Muscle of arm (tissue), 14 donors: ENCODE measurements at places on chromosomes 12 and 14.

- no peak for DNase-seq
Observed at GRCh38 chr12:79424109-79424721, 266.5 kb downstream of the PAWR start.

DNA sequence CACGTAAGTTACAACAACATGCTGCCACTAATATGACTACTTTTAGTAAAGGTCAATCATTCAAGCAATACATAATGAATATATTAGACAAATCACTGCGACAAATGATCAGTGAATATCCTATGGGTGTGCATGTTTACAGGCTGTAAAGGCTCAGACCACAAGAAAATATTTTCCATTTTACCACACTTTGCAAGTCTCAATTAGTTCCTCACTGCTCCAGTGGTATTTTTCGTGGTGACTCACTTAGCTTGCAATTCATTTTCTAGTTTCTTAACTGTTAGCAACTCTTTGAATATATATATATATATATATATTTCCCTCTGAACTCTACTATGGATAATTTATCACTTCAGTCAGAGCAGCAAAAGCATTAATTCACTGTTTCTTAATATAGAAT lies 96.9 kb downstream of the EML5 start:
- no peak for DNase-seq

- no peak for DNase-seq
Observed at GRCh38 chr12:57740656-57741412, 2.3 kb upstream of the AGAP2 start.

DNA sequence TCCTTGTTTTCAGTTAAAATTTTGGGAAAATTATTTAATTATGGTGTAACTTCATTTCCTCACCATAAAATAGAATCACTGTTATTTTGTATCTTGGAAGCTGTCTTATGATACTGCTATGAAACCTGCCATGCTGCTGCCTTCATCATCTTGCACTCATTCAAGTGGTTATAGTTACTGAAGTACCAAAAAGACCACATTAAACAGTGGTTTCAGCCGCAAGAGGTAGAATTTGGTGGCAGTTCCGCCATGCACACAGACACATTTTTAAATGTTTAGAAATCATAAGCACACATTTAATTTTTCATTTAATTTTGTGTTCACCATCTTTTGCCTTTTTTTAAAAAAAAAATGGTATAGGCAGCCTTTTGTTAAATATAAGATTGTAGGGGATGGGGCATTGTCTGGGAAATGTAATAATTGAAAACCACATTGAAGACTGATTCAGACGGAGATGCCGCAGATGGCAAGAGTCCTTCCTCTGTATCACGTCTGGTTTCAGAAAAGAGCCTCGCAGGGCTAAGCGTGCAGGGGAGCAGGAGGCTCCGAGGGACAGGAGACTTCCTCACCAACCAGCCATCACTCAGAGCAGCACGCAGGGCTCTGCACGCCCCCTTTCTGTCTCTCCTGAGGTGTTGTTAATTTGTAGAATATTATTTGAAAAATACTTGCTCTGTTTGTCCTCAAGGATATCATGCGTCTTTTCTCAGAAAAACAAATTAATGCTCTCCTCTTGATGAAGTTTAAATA lies 115.2 kb upstream of the PELI2 start:
- no peak for DNase-seq

GRCh38 chr14:52338051-52338681 lies 24.1 kb downstream of the PTGER2 start:
- DNase-seq = no peak

- no peak for DNase-seq
Observed at GRCh38 chr14:68897559-68898155, 81.4 kb downstream of the ACTN1 start.

GRCh38 chr14:101247842-101248725 lies 313.2 kb upstream of the DIO3 start:
- DNase-seq = no peak

DNA sequence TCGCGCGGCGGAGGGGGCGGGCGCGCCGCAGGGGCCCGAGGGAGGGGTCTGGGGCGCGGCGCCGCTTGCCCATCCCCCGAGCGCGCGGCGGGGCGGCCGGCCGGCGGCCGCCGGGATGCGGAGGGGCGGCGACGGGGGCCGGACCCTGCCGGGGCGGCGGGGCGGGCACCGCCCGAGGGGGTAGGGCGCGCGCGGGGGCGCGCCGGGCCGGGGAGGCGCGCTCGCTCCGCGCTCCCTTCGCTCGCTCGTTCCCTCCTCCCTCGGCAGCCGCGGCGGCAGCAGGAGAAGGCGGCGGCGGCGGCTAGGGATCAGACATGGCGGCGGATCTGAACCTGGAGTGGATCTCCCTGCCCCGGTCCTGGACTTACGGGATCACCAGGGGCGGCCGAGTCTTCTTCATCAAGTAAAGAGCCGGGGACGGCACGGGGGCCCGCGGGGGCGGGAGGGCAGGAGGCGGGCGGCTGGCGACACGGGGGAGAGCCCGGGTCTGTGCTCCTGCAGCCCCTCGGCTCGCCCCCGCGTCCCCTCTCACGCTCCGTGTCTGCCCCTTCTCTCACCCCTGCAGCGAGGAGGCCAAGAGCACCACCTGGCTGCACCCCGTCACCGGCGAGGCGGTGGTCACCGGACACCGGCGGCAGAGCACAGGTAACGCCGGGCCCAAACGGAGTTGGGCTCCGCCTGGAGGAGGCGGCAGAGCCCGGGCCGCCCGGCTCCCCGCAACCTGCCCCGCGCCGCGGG lies at the start of gene PLEKHA5:
TSS of gene PLEKHA5 (plus strand) at position 248 of the 738 bp plus-strand sequence. CDS start at position 315, 67 bp downstream.
- DNase-seq = peak; percentile 55

- DNase-seq = no peak
Observed at GRCh38 chr12:68867606-68868005, 59.6 kb downstream of the MDM2 start.

DNA sequence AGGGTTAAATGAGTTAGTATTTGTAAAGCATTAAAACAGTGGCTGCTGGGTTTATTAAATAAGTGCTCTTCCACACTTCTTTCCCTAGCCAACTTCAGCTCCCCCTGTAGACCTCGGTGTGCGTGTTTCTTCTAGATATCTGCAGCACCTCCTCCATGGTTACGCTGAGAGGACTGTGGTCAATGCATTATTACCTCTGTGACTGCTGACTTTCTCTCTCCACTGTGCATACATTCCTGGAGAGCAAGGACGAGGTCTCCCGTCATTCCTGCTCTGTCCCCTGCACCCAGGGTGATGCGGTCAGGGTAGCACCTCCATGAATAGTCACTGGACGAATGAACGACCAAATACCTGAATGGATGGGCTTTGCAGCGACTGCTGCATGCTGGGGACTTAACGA lies 44.6 kb downstream of the ZFP36L1 start:
- DNase-seq = no peak

DNA sequence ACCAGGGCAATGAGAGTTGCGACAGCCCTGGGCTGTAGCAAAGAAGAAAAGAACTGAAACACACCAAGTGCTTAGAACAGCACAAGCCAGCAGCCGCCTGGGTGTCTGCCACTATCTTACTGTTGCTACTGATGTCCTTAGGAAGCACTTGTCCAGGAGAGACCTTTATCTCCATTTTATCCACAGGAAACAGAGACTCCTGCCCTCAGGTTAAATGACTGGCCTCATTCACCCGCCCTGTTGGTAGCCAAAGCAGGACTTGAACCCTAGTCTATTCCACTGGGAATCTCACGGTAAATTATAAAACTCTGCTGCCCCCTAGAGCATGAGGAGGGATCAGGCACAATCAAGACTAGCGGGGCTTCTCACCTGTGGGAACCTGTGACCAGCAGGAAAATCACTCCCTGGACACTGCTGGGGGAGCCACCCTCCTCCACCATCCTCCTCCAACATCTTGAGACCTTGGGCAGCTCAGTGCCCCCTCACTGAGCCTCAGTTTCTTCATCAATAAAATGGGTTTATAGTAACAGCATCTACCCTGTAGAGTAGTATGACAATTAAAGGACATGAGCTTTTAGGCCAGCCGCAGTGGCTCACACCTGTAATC lies 20.5 kb upstream of the TESC start:
- DNase-seq = no peak

DNA sequence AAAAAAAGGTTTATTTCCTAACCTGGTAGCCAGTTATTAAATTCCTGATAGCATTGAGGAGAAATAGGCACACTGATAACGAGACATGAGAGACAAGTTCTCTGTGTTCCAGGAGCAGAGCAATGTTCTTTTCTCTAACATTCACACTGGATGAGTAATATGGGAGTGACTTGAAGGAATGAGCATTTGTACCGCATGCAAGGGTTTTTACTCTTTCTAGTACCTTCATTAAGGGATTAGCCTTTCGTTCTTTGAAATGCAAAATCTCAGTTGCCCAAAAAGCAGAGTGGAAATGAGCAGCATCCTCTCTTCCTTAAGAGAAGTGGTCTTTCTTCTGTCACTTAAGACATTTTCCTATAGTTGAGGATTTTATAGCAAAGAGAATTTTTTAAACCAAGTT lies 54.7 kb downstream of the FGD4 start:
- no peak for DNase-seq

DNA sequence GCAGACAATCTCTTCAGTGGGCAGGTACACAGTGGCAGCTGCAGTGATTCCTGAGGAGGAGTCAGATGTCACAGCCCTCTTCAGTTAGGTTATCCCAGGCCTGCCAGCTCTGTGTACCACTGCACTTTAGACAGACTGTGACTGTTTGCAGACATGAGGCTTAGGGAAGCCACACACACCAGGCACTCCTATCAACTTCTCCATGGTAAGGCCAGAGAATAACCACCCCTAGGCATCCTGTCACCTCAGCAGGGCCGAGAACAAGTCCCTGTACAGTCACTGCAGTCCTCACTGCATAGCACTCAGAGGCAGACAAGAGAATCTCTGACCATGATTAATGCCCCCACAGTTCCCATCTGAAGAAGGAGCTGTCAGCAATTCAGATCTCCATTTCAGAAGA lies 296.5 kb downstream of the GALC start:
- no peak for DNase-seq

DNA sequence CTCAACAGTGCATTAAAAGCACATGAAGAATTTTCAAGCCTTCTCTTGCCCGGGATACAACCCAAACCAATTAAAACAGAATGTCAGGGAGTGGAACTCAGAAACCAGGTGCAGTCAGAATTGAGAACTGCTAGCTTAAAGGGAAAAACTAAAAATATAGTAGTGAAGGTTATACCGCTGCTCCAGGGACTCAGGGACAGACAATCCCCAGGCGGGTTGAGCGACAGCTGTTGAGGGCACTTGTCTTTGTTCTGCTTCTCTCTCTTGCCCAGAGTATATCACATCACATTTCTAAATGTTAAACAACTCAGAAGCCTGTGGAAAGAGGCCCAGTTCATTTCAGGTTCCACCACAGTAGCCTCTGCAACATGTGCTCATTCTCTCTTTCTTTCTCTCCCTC lies 93.1 kb downstream of the SLC5A8 start:
- DNase-seq = no peak

GRCh38 chr14:76695263-76695920 lies 65.9 kb upstream of the VASH1 start:
- DNase-seq = no peak

DNA sequence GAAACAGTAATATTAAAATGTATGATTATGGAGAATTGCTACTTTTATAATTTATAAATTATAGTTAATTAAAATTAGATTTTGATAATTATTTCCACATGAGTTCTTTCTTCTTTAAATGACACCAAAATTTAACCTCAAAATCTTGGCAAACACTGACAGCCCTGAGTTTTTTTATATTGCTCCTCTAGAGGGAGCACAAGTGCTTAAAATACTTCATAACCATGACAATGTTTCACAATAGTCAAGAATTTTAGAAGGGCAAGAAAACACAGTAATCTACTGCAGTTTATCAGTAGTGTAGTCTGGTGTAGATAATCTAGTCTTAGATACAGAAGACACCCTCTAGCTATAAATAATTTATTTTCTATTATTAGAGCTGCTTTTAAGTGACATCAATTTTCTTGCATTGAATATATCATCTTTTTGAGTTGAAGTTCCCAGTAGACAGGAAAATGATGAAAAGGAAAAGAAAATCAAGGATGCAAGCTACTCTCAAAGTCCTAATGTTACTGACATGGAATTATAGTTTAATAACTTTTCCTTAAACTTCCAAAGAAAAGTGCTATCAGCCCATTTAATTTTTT lies 14.3 kb upstream of the PTGER2 start:
- DNase-seq = peak; percentile 46

GRCh38 chr12:46149905-46150304 lies 118.9 kb downstream of the SLC38A1 start:
- no peak for DNase-seq

- DNase-seq = no peak
Observed at GRCh38 chr14:74394549-74394948, 31.5 kb downstream of the SYNDIG1L start.

- no peak for DNase-seq
Observed at GRCh38 chr12:62291864-62292760, 31.9 kb downstream of the USP15 start.

GRCh38 chr12:19688532-19688931 lies 249.2 kb downstream of the AEBP2 start:
- peak; percentile 56 for DNase-seq

GRCh38 chr14:31678421-31679249 lies 117.4 kb downstream of the NUBPL start:
- DNase-seq = no peak

GRCh38 chr12:121802485-121802842 lies 1.3 kb upstream of the SETD1B start:
- no peak for DNase-seq

- no peak for DNase-seq
Observed at GRCh38 chr12:132445884-132446632, 43.9 kb upstream of the FBRSL1 start.

DNA sequence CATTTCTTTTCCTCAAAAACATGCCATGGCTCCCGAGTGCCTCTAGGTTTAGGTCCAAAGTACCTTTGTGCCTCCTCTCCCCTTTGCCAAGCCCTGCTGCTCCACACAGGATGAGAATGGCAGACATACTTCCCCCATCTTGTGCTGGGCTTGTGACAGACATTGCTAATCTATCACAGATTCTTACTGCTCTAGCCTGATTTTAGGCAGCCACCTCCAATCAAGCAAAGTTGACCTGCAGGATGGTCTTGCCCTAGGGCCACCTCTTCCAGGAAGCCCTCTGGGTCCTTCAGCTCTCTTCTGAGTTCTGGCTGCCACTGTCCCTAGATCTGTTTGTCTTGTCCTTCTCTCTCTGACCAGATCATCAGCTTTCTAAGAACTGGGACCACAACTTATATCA lies 20.5 kb downstream of the FOXN4 start:
- no peak for DNase-seq

- no peak for DNase-seq
Observed at GRCh38 chr12:124715121-124715990, 147.9 kb upstream of the NCOR2 start.

DNA sequence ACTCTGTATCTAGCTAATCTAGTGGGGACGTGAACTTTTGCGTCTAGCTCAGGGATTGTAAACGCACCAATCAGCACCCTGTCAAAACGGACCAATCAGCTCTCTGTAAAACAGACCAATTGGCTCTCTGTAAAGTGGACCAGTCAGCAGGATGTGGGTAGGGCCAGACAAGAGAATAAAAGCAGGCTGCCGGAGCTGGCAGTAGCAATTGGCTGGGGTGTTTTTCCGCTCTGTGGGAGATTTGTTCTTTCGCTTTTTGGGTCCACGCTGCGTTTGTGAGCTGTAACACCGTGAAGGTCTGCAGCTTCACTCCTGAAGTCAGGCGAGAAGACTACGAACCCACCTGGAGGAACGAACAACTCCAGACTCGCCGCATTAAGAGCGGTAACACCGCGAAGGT lies 76.5 kb downstream of the SPRING1 start:
- no peak for DNase-seq
